ENCODE measurements at places on chromosomes 5 and 9. TPM values are rescaled to one million over a fixed set of nuclear protein-coding genes. Genes with fewer than 3 reads are reported as not detected.

GRCh38 chr5:16061163-16061562 is 118.4 kb downstream of the MARCHF11 start:
- no peak for DNase-seq
- no peak overlapping the region for H3K4me3 ChIP-seq
- no peaks in the 10 kb centered on the region for H3K27me3 ChIP-seq
- no peak overlapping the region for H3K27ac ChIP-seq
- H3K4me1 ChIP-seq, result no peaks in the 10 kb centered on the region
- H3K36me3 ChIP-seq, result no peaks in the 10 kb centered on the region

- DNase-seq, result no peak
- H3K27ac ChIP-seq, result no peak overlapping the region
- no peaks in the 10 kb centered on the region for H3K27me3 ChIP-seq
- no peak overlapping the region for H3K4me3 ChIP-seq
These were observed 60.4 kb downstream of the FBXL7 start for GRCh38 chr5:15560421-15560820.

Gene PITX1
- total RNA-seq, result 41.5 TPM

DNA sequence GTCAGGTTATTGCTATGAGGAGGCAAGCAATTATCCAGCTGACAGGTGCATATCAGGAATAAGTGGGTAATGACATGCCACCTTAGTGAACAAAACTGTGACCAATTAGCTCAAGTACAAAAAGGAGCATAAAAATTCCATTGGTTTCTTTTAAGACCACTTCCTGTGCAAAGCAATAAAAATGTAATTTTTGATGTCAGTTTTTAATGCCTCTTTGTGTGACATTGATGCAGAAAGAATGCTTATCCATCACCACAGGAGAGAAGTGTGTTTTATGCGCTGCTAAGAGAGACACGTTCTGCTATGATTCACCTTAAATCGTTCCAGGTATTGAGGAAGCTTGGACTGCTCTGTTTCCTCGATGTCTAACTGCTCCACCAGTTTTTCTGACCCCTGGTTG is 96.7 kb downstream of the MRPS27 start:
- H3K4me1 ChIP-seq, result no peaks in the 10 kb centered on the region
- no peak for DNase-seq
- no peaks in the 10 kb centered on the region for H3K27me3 ChIP-seq
- peaks cover 28% of the 10 kb centered on the region for H3K36me3 ChIP-seq
- H3K4me3 ChIP-seq, result no peak overlapping the region

DNA sequence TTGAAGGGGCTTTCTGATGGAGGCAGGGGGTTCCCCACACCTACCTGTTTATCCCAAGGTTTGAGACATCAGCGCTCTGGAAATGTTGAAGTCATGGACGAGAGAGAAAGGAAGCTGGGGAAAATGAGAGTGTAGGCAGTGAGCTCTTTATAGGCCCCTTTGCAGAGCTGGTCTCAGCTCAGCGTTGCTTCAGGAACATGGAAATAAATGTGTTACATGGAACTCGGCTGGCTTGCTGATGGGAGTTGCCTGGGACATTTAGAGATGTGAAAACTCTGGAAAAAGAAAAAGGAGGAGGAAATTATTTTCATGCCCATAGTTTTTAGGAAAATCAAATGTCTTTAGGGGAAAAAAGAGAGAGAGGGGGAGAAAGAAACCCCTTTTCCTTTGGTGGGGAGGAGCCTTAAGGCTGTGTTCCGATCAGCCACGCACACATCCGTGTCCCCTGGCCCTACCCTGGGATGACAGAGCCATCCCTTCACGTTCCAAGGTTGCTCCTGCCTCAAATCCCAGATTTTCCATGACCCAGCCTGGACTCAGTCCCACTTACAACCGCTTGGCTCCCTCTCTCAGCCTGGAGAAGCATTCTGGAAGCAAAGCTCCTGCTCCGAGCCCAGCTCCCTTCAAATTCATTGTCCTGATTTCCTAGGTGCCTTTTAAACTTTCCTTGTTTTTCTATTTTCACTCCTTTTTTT is 78.3 kb downstream of the COL27A1 start:
- no peak overlapping the region for H3K4me3 ChIP-seq
- no peaks in the 10 kb centered on the region for H3K36me3 ChIP-seq
- no peak overlapping the region for H3K27ac ChIP-seq
- no peaks in the 10 kb centered on the region for H3K4me1 ChIP-seq
- DNase-seq, result no peak

Gene GLRA1
- total RNA-seq, result not detected

DNA sequence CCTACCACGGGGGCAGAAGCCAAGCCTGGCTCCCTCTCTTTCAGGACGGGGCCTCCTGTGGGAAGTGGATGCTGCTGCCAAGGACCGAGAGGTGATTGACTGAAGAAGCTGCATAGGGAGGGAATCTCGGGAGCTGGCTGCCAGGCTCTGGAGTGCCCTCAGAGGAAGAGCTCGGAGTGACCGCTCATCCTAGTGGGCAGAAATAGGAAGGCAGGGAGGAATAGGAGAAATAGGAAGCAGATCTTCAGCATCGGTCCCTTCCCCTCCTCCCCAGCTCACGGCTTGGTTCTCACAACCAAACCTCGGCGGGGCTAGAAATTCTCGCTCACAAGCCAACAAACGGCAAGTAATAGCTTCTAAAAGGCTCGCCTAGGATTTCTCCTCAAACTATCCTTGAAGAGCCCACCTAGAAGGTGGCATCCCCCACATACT is 159.9 kb upstream of the RAI14 start:
- no peaks in the 10 kb centered on the region for H3K27me3 ChIP-seq
- no peak overlapping the region for H3K4me3 ChIP-seq
- H3K36me3 ChIP-seq, result no peaks in the 10 kb centered on the region
- DNase-seq, result no peak
- H3K4me1 ChIP-seq, result 0 out of 2 replicates have a peak, but pooled peaks cover 5% of the 10 kb centered on the region
- no peak overlapping the region for H3K27ac ChIP-seq

Data from Panc1 (cell line).